ENCODE measurements at places on chromosomes 1 and 21. TPM values are rescaled to one million over a fixed set of nuclear protein-coding genes. Genes with fewer than 3 reads are reported as not detected.

DNA sequence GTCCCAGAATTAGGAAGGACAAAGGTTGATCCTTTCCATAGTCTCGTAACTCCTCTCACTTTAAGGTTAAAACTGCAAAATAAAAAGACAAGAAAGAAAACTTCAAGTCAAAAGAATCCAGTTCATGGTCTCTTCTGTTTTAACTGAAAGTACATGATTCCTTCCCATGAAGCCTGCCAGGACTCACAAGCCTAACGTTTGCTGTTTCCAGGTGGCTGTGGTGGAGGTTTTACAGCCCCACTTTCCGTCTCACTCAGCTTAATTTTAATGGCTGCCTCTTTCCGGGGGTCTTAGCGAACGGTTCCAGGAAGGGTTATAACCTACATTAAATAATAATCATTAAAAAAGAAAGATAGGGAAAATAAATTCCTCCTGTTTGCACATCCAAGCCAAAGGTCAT lies 136.8 kb upstream of the SPAG17 start:
- no peak overlapping the region for H3K4me3 ChIP-seq
- H3K27me3 ChIP-seq: no peaks in the 10 kb centered on the region
- DNase-seq: no peak
- no peaks in the 10 kb centered on the region for H3K4me1 ChIP-seq
- no peaks in the 10 kb centered on the region for H3K36me3 ChIP-seq

- H3K27ac ChIP-seq: peak overlapping the region; percentile 98
- H3K27me3 ChIP-seq: no peaks in the 10 kb centered on the region
- DNase-seq: peak; percentile 91
- no peaks in the 10 kb centered on the region for H3K36me3 ChIP-seq
- H3K4me3 ChIP-seq: peak overlapping the region; percentile 76
- H3K4me1 ChIP-seq: peaks cover 90% of the 10 kb centered on the region
Observed at GRCh38 chr1:116569776-116570357, 959 bp downstream of the CD58 start.

GRCh38 chr1:42002220-42002619 lies 83.5 kb upstream of the HIVEP3 start:
- H3K27ac ChIP-seq: no peak overlapping the region
- H3K4me1 ChIP-seq: no peaks in the 10 kb centered on the region
- no peak overlapping the region for H3K4me3 ChIP-seq
- no peaks in the 10 kb centered on the region for H3K27me3 ChIP-seq
- no peaks in the 10 kb centered on the region for H3K36me3 ChIP-seq
- no peak for DNase-seq

- DNase-seq: peak; percentile 48
- peaks cover 14% of the 10 kb centered on the region for H3K36me3 ChIP-seq
- no peak overlapping the region for H3K27ac ChIP-seq
- no peaks in the 10 kb centered on the region for H3K27me3 ChIP-seq
Observed at GRCh38 chr1:110237386-110238152, 27.5 kb downstream of the KCNC4 start.

GRCh38 chr1:172019976-172020375 lies 178.7 kb downstream of the DNM3 start:
- no peaks in the 10 kb centered on the region for H3K27me3 ChIP-seq
- no peak overlapping the region for H3K27ac ChIP-seq
- no peaks in the 10 kb centered on the region for H3K4me1 ChIP-seq
- no peak for DNase-seq
- no peaks in the 10 kb centered on the region for H3K36me3 ChIP-seq

DNA sequence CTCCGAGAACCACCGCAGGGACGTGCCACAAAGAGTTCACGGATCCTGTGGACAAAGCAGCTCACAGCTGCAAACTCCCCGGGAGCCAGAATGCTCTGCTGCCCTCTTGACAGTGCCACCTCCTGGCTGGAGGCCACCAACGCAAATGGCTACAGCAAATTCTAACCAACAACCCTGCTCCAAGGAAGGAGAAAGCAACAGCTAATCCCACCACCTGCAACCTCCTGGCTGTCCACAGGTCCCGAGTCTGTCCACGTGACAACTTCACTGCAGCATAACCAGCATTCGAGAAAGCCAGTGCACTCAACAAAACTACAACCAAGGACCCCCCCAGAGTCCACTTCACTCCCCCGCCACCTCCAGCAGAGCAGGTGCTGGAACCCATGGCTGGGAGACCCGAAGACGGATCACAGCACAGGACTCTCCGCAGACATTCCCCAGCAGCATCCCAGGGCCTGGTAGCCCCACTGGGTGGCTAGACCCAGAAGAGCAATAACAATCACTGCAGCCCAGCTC lies 17.3 kb downstream of the POFUT2 start:
- H3K4me1 ChIP-seq: no peaks in the 10 kb centered on the region
- no peak overlapping the region for H3K4me3 ChIP-seq
- peak; percentile 37 for DNase-seq
- peaks cover 78% of the 10 kb centered on the region for H3K36me3 ChIP-seq
- no peak overlapping the region for H3K27ac ChIP-seq

DNA sequence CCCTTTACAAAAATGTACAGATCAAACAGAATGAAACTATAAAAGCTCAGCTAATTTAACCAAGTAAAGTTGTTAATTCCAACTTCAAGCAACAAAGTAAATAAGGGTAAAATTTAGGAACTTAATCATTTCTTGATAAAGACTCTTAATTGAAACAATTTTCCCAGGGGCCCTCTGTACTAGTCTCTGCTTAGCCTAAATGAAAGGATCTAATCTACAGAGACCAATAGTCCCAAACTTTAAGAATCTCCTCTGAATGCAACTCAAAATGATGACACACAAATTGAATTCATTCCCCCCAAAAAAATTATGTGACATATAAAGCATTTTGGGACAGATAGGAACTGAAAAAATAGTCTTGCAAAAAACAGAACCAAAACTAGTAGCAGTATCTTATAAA lies 16.6 kb downstream of the EYA3 start:
- H3K27ac ChIP-seq: no peak overlapping the region
- no peak for DNase-seq
- H3K27me3 ChIP-seq: no peaks in the 10 kb centered on the region
- H3K4me3 ChIP-seq: no peak overlapping the region
- peaks cover 81% of the 10 kb centered on the region for H3K4me1 ChIP-seq
- no peaks in the 10 kb centered on the region for H3K36me3 ChIP-seq

GRCh38 chr1:98421085-98421435 lies 240.5 kb upstream of the SNX7 start:
- no peaks in the 10 kb centered on the region for H3K27me3 ChIP-seq
- no peaks in the 10 kb centered on the region for H3K36me3 ChIP-seq
- no peak for DNase-seq
- H3K4me3 ChIP-seq: no peak overlapping the region

- peaks cover 5% of the 10 kb centered on the region for H3K27me3 ChIP-seq
- no peaks in the 10 kb centered on the region for H3K4me1 ChIP-seq
- no peak overlapping the region for H3K4me3 ChIP-seq
- no peaks in the 10 kb centered on the region for H3K36me3 ChIP-seq
- peak; percentile 56 for DNase-seq
Observed at GRCh38 chr21:45420061-45421041, 15.4 kb downstream of the COL18A1 start.

DNA sequence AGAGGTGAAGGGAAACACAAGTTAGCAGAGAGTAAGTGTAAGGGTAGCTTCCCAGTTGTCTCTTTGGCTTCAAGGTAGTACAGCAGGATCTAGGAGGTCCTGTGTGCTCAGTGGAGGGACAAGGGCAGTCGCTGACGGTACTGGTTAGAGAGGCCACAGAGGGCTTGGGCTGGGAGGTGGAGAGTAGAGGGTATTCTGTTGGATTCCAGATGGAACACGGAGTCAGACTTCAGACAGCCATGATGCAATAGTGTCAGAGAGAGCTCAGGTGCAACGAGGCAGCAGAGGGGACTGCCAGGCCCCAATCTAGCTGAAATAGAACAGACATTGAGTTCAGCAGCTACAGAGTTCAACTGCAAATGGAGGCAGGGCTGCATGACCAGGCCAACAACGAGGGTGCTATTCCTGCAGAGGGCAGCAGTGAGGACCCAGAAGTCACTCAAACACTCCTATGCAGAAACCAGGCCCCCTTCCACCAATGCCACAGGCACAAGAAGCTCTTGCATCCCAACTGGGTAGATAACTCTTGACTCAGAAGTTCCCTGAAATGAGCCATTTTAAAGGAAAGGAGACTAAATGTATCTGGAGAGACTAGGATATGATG lies 325.0 kb upstream of the ESRRG start:
- H3K27ac ChIP-seq: no peak overlapping the region
- no peaks in the 10 kb centered on the region for H3K27me3 ChIP-seq
- no peaks in the 10 kb centered on the region for H3K4me1 ChIP-seq
- DNase-seq: no peak
- no peak overlapping the region for H3K4me3 ChIP-seq
- H3K36me3 ChIP-seq: no peaks in the 10 kb centered on the region

DNA sequence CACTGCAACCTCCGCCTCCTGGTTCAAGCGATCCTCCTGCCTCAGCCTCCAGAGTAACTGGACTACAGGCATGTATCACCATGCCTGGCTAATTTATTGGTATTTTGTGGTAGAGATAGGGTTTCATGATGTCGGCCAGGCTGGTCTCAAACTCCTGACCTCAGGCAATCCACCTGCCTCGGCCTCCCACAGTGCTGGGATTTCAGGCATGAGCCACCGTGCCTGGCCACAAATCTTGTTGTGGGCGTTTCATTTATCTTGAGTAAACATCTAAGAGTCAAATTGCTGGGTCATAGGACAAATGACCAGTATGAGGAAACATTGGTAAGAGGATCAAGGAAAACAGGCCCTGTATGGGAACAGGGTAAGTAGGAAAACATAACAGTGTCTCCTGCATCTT lies 17.9 kb downstream of the TMEM200B start:
- DNase-seq: no peak
- no peak overlapping the region for H3K4me3 ChIP-seq
- H3K4me1 ChIP-seq: no peaks in the 10 kb centered on the region

GRCh38 chr1:119829625-119830024 lies 18.4 kb upstream of the REG4 start:
- no peaks in the 10 kb centered on the region for H3K36me3 ChIP-seq
- H3K4me1 ChIP-seq: no peaks in the 10 kb centered on the region
- H3K27me3 ChIP-seq: no peaks in the 10 kb centered on the region
- H3K27ac ChIP-seq: no peak overlapping the region

The HES2 gene
- total RNA-seq: not detected

The NDC1 gene
- 9.6 TPM for total RNA-seq

The COL6A1 gene
- 150 TPM for total RNA-seq

The CFHR1 gene
- 8.8 TPM for total RNA-seq

The TMIGD3 gene
- total RNA-seq: 33.4 TPM

The RAB4A gene
- 23.8 TPM for total RNA-seq

The SYF2 gene
- 69.3 TPM for total RNA-seq

The ATP1A4 gene
- total RNA-seq: not detected
